Naive B cell (primary cell): ENCODE measurements at places on chromosomes 3 and 15. TPM values are rescaled to one million over a fixed set of nuclear protein-coding genes. Genes with fewer than 3 reads are reported as not detected.

The IDH2 gene
- 61.8 TPM for polyA plus RNA-seq

DNA sequence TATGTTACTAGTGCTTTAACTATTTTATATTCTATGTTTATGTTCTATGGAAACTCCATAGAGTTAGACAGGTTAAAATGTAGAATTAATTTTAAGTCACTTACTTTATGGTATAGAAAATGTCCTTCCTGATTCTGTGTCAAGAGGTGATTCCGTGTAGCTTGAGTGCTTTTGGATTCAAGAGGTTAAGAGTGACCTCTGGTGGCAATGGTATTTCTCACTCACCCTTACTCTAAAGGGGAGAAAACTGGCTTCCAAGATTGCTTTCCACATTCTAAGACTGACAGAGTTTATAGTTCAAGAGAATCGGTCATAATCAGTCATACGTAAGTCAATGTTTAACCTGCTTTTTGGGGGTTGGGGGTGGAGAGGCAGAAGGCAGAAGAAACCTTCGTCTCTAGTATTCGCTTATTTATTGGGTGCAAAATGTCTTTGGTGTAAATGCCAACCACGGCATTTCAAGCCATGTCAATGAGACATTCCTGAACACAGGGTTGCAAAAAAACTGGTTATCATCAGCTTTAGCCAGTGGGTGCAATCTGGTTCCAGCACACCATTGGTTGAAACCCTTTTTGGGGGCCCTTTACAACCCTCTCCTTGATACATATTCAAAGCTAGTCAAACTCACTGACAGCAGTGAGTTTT is 92.0 kb upstream of the VGLL3 start:
- no peak for DNase-seq

The CLDN11 gene
- not detected for polyA plus RNA-seq

- DNase-seq: no peak
Measured at GRCh38 chr3:28777806-28778475, 429.3 kb upstream of the AZI2 start.

DNA sequence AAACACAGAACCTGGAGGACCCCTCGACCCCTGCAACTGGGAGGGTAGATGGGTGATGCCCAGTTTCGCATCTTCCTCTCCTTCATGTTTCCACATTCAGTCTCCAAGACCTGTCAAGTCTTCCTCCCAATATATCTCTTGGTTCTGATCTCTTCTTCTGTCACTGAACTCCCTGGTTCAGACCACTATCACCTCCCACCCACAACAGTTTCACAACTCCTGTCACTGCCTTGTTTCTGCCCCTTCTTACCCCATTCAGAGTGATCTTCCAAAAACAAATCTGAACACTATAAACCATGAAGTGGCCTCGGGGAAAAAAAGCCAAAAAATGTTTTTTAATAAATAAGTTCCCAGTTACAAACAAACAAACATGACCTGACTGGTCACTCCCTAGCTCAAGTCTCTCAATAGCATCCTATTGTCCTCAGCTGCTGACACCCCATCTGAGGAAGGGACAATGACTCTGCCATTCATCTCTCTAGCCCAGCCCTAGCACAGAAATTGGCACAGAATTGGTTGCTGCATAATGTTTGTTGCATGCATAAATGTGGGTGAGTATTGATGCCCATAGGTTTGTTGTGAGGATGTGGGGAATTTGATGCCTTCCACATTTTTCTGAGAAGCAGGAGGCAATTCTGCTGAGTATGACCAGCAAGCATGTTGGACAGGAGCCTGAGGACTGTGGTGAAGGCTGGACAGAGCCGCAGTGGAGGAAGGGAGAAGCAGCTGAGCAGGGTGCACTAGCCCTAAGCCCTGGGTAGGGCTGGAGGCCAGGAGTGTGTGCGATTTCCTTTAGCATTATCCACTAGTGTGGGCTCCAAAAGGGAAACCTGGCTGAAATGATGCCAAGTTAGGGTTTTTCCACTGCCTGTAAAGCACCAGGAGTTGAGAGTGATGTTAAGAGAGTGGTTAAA is 12.2 kb upstream of the XYLB start:
- DNase-seq: no peak

GRCh38 chr3:77427528-77427927 is 387.6 kb downstream of the ROBO2 start:
- DNase-seq: no peak

- DNase-seq: no peak
Measured at GRCh38 chr3:183502237-183503181, 53.0 kb downstream of the KLHL6 start.

The SLC22A14 gene
- not detected for polyA plus RNA-seq

- no peak for DNase-seq
Measured at GRCh38 chr15:39404767-39405181, 176.1 kb upstream of the THBS1 start.

The CTXN2 gene
- polyA plus RNA-seq: not detected

DNA sequence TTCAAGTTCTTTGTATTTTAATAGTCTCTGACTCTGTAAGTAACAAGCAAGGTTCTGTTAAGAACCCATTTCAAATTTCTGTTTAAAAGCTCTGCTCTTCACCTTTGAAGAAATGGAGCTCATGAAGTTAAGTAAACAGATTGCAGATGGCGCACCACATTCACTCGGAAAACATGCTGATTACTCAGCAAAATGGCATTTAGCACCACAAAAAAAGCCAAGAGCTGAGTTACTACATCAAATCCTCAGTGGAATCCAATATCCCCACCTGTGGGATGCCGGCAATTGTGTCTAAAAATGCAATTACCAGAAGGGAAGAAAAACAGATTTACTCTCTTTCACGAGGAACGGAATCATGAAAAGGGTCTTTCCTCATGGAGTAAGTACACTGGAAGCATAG is 758.0 kb downstream of the NTRK3 start:
- DNase-seq: no peak

DNA sequence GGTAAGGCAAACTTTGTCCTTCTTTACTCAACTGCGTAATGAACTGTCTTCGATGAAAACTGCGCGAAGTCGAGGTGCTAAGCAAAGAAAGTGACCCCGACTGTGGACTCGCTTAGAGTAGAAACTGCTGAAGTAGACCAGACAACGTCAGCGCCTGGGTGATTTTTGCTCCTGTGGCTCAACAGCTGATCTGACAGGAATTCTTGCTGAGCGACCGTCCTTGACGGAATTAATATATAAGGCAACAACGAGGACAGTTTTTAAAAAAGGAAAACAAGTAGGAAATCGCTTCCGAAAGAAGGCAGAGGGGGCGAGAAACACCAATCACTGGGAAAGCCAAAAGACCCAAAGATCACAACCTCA is 541 bp downstream of the RPS27L start:
- no peak for DNase-seq

The ZSCAN2 gene
- 7.9 TPM for polyA plus RNA-seq

- DNase-seq: no peak
Measured at GRCh38 chr3:154223519-154223918, 100.8 kb downstream of the DHX36 start.

DNA sequence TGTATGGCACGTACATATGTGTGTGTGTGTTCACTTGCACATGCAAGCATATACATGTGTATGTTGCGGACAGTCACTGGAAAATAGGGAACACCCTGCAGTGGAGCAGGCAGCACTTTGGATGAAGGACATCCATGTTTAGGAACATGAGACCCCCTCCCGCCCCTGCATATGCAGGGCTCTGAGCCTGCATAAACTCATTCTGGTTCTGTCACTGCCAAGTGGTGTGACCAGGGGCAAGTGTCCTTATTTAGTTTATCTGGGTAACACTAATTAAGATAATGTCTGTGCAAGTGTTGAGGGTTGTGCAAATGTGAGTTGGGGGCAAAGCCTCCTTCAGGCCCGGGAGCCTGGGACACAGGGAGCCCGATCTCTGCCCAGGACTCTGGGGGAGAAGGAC is 105.7 kb downstream of the CORO2B start:
- DNase-seq: no peak

The CSNK1G1 gene
- polyA plus RNA-seq: 15.5 TPM
